H7 (cell line): ENCODE measurements at places on chromosomes 5 and 9. TPM values are rescaled to one million over a fixed set of nuclear protein-coding genes. Genes with fewer than 3 reads are reported as not detected.

DNA sequence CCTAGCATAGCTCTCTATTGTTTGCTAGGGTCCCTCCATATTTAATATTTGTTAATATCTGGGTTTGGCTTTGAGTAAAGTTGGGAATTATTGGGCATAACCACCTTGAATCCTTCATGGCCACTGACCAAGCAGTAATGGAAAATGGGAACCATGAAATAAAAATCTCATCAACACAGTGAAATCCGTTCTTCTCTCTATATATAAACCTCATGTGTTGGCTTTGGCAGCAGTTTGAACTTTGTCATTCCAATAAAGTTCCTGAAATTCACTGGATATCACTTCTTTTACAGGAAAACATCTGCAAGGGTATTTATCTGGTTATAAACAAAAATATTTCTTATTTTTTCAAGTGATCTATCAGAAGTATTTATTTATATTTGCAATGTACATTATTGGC lies 93.0 kb upstream of the MPDZ start:
- no peak for DNase-seq

- no peak for DNase-seq
Measured at GRCh38 chr9:115601434-115601833, 483.5 kb upstream of the TNC start.

DNA sequence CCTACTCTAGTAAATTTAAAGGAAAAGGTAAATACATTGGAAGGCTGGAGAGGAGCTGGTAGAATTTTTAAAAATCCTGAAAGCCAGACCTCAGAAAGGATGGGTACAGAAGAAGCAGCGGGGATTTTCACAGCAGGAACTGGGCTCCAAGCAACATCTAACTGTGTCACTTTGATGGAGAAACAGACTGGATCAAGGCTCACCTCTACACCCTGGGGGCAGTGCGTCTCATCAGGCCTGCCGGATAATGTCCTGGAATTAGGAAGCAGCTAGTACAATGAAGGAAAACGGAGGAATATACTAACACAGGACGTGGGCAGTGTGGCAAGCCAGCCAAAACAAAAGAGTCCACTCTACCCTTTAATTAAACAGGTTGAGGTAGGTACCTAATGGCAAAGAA lies 463.6 kb downstream of the TAF11L14 start:
- no peak for DNase-seq

The OBP2B gene
- not detected in 2 replicates for total RNA-seq
